Stimulated activated naive B cell treated with anti-CD40 and anti-IgM and Interleukin-4, amounts not matched to agents 10 μg/mL and 1 μg/mL and 100 μg/mL, for 72 hours (primary cell): ENCODE measurements at places on chromosomes 11 and 22.

DNA sequence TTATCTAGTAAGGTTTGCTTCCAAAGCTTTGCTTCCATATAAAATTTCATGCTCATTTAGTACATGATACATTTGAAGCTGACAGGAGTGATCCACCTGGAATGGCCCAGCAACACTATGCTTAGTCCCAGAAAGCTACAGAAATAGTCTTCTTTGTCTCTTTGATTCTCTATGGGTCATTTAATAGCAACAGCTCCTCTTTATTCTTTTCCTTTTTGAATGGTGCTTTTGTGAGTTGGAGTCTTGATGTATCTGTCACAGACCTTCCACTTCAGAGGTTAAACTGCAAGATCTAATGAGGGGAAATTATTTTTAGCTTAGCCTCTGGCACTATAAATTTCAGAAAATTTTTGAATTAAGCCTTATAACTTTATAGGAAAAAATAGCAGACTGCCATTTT, 509.5 kb downstream of the KCNA4 start:
- DNase-seq = no peak

GRCh38 chr22:44825310-44826150, 73.2 kb downstream of the ARHGAP8 start:
- no peak for DNase-seq

DNA sequence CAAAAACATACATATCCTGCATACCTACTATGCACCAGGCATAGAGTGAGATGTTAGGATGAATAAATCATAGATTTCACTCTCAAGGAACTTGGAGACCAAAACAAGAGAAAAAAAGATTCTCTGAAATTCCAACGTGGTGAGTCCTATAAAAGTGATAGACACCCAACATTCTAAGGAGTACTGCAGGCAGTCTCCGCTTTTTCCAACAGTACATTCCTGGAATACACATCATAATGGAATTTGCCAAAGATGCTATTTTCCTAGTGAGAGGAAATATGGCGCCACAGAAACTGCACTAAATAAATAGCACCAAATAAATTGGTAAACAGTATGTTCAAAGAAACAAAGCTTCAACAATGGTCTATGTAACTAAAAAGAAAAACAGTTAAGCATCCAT, 6.0 kb downstream of the TMEM123 start:
- no peak for DNase-seq

- DNase-seq = peak; percentile 17
Measured at GRCh38 chr11:113376156-113376555, 11.4 kb upstream of the ANKK1 start.

GRCh38 chr11:66414120-66414934, 6.5 kb upstream of the NPAS4 start:
- DNase-seq = no peak
